NCI-H226 (cell line): ENCODE measurements at places on chromosomes 7 and 10.

DNA sequence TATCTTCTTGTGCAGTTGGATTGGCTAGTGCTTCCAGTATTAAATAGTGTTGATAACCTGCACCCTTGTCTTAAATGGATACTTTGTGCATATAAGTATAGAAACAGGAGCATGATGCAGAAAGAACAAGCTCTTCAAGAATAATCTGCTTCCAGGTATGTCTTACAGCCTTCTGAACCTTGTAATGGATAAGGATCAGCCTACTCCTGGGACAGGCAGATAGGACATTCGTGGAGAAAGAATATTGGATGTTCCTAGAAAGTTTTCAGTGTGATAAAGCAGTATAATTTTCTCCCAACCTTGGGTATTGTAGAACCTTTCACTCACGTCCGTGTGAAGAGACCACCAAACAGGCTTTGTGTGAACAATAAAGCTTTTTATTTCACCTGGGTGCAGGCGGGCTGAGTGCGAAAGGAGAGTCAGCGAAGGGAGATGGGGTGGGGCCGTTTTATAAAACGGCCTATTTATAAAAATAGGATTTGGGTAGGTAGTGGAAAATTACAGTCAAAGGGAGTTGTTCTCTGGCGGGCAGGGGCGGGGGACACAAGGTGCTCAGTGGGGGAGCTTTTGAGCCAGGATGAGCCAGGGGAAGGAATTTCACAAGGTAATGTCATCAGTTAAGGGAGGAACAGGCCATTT is 27.2 kb downstream of the C1GALT1 start:
- peak; percentile 1 for DNase-seq

DNA sequence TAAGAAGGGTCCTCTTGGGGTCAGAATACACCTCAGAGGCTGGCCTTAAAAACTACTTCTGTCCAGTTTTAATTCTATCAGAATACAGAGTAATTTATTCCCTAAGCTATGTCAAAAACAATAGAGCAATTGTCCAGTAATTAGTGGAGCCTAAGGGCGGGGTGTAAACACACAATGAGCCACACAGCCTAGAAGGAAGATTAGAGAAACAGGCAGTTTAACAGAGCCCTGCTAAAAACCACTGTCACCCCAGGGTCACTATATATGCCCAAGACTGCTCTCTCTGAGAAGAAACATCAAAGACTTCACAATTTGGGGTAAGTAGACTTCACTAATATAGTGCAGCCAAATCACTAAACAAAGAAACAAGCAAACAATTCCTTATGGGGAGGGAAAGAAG is 27.2 kb upstream of the WNT2 start:
- DNase-seq, result no peak

GRCh38 chr10:126524526-126524925 is 136.2 kb upstream of the ADAM12 start:
- DNase-seq, result no peak

DNA sequence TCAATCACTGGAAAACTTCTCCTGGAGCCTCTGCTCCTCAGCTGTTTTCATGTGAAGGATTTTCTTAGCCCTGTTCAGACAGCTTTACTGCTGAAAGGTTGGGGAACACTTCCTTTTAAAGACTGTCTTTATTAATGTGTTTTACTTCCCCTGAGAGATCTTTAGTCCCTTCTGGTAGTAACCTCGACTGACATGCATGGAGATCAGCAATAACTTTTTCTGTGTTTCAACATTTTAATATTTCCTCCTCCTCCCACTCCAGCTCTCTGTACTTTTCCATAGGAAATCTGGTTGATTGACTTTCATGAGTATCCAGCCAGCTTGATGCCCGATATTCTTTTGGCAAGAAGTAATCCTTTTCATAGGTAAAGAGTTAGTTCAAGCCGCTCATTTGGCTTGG is 62.7 kb upstream of the STRIP2 start:
- no peak for DNase-seq

DNA sequence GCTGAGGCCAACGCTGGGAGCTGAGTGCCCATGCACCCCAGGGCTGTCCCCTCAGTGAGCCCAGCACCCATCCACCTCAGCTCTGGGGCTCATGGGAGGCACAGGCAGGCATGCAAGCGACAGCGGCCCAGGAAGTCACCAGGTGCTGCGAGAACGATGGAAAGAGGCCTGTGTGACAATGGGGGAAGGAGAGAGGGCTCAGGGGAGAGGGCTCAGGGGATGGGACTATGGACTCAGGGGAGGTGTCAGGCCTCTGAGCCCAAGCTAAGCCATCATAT is 292.5 kb downstream of the WDR37 start:
- no peak for DNase-seq

DNA sequence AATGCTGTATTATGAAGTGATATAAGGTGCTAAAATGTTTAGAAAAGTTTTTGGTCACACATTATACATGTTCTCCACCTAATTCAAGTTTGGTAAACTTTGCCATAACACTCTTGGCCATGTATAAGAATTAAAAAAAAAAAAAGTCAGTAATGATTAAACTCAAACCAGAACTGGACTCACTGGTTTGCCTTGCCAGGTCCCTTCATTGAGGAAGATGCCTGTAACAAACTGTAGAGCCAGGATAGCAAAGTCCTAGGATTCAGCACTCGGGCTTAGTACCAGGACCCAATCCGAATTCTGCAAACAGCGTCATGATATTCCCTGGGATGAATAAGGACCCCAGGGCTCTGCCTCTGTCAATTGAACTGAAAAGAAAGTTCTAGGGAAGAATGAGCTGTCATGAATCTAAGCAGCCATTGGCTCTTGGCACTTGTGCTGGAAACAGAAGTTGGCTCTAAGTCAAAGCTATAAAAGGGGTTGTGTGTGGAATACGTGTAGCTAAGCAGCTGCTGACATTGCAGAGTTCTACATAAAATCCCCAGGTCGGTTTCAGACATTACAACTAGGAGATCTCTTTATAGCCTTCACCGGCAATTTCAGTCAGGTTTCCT is 216.9 kb downstream of the C7orf25 start:
- no peak for DNase-seq

DNA sequence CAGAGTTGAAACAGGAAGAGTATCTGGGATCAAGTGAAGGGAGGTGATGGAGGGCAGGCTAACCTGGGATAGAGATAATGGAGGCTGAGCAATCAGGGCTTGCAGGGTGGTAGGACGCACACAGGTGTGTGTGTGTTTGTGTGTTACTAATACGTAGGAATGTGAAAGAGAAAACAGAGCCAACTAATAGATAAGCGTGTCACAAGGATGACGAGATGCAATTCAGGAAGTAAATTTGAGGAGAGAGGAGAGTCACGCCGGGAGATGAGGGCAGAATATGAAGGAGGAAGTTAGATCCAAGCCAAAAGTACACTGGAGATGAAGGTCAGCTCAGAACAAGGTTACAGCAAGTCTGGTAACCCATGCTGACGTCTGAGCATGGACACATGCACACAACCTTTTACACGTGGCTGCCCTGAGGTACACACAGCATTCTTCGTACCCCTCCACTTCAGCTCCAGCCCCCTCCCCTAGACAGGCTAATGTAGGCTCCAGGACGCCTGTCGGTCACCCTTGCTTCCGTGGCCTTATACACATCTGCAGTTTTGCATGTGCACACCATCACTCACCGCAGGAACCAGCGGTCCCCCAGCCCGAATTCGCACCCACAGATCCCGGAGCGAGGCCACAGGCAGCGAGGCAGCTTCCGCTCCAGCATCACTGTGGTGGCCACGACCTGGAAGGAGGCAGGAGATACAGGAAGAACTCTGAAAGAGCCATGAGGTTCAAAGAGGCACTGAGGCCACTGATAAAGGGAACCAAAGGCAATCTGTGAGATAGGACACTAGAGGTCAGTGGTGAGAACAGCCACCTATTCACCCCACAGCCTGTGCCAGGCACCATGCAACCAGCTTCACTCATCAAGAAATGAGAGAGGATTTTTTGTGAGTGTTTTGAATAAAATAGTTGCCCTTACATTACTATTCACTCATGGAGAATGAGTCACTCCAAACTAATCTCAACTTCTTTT is 23.7 kb upstream of the TRPV6 start:
- peak; percentile 48 for DNase-seq

DNA sequence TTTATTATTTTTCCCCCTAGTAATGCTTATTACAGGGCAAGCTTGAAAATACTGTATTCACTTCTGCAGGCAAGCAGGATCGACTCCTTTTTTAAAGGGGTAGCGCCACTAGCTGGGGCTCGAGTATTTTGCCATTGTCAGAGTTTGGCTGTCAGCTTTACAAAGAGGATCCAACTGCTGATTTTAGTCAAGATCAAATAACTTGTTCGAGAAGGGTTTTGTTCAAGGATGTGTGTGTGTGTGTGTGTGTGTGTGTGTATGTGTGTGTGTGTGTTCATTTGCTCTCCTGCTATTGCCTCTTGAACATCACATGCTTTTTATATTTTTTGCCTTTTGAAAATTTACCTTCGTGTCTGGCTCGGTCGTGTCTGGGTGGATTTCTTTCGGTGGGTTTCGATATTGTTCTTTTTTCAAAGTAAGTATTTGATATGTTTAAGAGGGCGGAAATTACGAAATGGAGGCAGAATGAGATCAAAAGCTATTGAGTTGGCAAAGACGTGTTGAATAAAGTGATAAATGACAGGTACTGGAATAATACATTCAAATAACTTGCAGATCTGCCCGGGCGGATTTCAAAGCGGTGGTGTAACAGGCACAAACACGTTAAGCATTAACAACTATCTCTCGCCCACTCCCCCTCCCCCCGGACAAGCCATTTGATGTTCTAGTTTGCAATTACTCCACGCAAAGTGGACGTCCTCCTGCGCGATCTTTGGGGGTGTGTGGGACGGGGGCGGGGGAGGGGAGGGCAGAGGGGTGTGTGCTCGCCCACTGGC is 1.1 kb downstream of the ARID5B start:
- DNase-seq, result peak; percentile 32
